G401 (cell line): ENCODE measurements at places on chromosomes 7 and 10. TPM values are rescaled to one million over a fixed set of nuclear protein-coding genes. Genes with fewer than 3 reads are reported as not detected.

GRCh38 chr7:92754919-92755581 lies 81.3 kb downstream of the CDK6 start:
- DNase-seq, result peak; percentile 96

GRCh38 chr7:44244282-44244681 lies 43.5 kb downstream of the YKT6 start:
- no peak for DNase-seq

GRCh38 chr7:79823246-79823951 lies 311.2 kb upstream of the GNAI1 start:
- DNase-seq, result no peak

- peak; percentile 47 for DNase-seq
Observed at GRCh38 chr7:141511676-141512396, 39.4 kb upstream of the AGK start.

GRCh38 chr10:131575877-131576276 lies 264.4 kb upstream of the TCERG1L start:
- DNase-seq, result no peak

DNA sequence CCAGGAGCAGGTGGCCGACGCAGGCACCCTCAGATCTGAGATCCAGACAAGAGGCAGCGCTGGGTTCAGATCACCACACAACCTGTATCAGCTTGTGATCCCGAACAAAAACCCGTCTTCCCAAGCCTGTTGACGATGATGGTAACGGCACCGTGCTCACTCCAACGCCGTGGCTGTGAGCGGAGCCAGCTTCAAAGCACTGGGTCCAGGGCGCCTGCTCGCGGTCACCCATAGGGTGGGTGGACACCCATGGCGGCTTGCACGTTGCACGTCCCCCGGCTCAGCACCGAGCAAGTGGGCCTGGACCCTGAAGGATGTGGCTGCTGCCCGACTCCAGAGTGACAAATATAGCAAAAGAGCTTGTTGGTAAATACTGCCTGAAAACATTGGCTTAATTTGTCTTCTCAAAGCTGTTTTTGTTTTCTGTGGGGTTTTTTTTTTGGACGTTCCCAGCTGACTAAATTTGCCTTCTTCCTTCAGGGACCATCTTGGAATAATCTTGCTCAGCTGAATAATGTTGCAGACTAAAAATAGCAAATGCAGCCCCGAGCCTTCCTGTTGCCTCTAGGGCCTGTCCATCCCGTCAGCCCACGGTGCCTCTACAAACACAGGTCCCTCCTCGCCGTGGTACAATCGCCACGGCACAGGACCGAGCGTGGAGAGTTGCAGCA lies 41.0 kb downstream of the FOXK1 start:
- DNase-seq, result no peak

DNA sequence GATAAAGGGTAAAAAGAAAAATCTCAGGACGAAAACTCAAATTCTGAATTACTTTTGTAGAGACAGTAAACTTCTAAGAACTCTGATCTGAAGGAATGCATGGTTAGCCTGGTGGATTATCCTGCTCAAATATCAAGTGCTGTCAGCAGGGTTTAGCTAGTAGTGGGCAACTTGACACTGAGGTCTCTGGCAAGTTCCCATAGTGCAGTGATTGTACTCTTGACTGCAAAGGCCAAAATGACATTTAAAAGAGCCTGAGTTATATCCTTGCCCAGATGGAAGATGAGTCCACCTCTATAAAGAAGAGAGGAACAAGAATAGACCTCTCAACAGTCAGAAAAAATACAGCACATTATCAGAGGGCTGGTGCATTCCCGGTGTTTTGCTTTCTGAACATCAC lies 304.5 kb upstream of the IMMP2L start:
- no peak for DNase-seq

DNA sequence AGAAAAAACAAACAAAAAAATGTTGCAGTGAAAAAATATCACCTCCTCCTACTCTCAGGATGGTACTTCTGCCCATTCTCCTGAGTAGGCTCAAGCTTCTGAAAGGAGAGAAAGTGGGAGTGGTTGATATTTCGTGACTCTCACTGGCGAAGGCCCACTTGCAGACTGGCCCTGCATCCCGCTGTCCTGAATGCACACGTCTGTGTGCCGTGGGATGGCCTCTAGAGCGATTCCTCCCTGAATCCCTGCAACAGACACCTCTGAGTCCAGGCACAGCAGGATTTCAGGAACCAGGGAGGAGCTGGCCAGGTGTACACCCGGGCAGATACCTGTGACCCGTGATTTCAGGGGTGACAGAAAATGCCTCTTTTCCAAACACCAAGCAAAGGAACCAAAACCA lies 319.2 kb downstream of the DPP6 start:
- DNase-seq, result peak; percentile 30

GRCh38 chr7:50650057-50650664 lies 85.0 kb upstream of the DDC start:
- DNase-seq, result no peak

- DNase-seq, result no peak
Observed at GRCh38 chr7:88347090-88347489, 40.4 kb upstream of the STEAP4 start.

DNA sequence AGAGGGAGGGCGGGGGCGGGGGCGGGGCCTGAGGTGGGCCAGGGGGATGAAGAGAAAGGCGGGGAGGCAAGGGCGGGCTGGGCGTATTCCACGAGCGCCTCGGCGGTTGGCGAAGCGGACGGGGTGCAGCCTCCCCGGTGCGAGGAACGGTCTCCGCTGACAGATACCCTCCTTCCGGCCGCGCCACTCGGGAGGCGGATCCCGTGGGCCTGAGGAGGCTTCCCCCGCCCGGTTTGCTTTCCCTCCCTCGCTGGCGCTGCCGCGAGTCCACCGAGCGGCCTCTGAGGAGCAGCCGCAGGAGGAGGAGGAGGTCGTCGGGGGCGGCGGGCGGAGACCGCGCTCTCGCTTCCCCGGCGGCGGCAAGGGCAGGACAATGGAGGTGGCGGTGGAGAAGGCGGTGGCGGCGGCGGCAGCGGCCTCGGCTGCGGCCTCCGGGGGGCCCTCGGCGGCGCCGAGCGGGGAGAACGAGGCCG lies at the start of gene TRIM24:
TSS of gene TRIM24 (plus strand) at position 84 of the 473 bp plus-strand sequence. CDS start at position 374, 290 bp downstream.
- DNase-seq, result no peak

DNA sequence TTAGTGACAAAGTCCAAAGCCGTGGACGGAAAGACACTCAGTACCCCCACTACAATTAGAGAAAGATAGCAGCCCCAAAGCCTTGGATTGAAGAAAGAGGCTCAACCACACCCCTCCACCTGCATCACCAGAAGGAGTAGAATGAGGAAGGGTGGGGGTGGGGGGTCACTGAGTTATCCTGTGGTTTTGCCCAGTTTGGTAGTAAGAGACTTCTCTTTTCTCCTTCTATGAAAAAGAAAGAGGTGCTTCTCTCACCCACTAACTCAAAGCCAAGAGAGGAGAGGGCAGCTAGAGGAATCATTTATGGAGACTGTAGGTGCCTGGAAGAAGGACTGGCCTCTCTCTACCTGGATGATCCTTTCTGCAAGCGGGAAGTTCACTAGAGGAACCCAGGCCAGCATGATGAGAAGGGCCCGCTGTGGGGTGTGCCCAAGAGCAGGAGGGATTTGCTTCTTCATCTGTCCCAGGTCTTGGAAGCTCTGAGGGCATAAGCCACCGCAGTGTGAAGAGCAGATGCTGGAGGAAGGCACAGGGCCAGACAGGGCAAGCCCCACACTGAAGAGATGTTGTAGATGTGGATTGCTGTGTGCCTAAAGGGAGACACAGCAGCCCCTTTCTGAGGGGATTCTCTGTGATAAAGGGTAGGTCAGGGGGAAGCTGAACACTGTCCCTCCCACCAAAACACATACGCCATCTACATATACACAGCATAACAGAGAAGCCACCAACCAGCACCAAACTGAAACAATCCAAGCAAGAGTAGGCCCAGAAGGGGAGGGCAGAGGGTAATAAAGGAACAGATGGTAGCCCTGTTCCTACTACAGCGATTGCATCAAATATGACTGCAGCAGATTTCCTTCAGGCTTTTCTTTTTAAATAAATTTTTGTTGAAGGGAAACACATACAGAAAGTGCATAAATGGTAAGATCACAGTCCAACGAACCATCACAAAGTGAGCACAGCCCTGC lies 25.8 kb upstream of the LANCL2 start:
- peak; percentile 83 for DNase-seq

GRCh38 chr10:61801484-61801883 lies 100.0 kb upstream of the ARID5B start:
- no peak for DNase-seq

DNA sequence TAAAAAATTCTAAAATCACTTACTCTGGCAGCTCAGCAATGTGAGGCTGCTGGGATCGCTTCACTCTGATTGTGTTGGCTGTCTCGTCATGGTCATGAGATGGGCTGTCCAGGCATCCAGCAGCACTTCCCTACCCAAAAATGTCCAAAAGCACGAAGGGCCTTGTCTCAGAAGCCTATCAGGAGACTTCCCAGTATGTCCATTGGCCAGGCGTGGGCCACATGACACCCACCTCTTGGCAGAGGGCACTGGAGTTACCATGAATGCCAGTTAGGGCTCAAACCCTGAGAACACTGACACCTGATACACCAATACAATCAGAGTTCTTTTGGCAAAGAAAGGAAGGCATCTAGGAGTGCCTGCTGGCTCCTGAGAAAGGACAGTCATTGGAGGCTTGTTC lies 27.0 kb upstream of the GLI3 start:
- DNase-seq, result no peak

DNA sequence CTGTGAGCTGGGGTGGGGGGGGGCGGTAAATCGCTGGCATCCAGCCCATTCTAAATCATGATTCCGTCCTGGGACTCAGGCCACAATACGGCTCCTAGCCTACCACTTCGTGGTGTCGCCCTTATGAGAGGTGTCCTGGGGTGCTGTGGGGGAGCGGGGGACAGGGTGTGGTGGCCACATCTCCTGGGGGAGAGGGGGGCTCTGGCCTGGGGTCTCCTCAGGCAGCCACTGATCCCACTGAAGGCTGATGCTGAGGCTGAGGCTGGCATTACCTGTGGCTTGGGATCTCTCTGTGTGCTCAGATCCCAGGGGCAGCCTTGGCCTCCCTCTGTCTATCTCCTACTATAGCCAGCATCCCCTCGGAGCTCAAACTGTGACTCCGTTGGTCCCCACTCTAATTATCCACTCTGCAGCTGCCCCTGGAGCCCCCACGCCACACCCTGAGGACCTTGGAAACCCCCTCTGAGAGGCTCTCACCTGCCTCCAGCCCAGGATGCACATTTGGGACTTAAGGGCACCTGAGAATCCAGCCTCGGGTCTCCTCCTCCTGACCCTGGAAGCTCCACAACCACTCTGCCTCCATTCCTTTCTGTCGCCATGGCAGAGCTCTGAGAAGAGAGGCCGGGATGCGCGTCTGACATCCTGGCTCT lies 249.3 kb upstream of the TCERG1L start:
- DNase-seq, result no peak

- DNase-seq, result peak; percentile 96
Observed at GRCh38 chr7:128387216-128388144, 22.3 kb downstream of the IMPDH1 start.

DNA sequence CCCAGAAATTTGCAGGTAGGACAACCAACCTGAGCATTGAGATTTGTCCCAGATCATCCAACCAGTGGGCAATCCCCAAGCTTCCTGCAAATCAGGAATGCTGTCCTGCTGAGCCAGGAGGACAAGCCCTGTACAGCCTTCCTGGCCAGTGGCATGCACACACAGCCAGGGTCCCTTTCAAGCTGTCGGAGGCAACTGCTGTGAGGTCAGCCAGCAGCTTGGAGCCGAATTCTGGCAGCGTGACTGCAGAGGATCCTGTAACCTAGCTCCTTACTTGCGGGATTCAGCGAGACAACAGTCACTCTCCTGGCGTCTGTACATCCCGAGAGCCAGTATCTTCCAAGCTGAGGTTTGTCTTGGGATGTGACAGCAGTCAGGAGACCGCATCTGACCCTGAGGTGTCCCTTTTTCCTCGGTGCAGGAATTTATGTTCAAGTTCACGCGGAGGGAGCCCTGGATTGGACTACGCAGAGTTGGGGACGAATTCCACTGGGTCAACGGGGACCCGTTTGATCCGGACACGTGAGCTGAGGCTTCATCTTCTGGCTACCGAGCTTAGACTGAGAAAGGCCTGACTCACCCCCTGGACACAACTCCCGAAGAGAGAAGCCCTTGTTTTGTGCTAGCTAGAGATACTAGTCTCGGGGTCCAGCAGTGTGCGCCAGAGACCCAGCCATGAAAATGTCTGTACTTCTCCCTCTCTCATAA lies 18.3 kb downstream of the CLEC2L start:
- peak; percentile 2 for DNase-seq

DNA sequence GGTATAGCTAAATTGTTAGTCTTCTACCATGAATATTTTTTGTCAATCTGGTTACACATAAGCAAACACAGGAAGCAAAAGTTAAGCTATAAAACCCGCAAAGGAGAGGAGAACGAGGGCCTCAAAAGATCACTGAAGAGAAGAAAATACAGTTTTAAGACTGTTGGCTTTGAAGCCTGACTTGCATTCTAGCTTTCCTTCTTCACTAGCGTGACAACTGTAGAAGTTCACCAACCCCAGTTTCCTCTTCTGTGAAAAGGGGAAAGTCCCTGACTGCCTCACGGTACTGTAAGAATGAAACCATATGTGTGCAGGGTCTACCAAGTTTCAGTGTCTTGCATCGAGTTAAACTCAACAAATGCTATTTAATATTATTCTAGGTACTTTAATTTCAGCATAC lies 7.5 kb upstream of the LRRN3 start:
- DNase-seq, result no peak

DNA sequence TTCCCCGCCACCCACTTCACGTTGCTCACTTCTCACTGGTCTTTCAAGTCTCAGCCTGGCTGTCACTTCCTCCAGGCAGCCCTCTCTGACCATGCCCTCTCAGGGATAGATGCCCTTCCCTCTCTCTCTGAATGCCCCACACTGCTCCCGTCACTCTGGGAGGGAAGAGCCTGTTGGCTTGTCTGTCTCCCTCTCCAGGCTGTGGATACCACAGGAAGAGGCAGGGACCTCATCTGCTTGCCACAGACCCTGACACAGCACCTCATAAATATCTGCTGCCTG lies 93.1 kb downstream of the OAT start:
- DNase-seq, result no peak

DNA sequence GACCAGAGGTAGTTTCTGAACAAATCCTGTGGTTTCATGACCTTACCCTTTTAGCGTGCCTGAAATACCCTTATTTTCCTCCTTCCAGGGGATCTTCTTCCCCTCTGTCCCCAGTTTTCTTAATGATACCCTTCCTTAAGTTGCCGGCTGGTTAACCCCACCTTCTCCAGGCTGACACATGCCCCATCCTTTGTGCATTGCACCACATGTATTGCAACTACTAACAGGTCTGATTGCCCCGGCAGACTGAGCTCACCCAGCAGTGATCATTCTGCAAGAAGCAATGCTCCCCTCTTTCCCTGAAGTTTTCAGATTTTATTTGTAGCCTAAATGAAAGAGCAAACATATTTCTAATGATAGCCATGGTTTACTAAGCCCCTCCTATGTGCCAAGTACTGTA lies 108.2 kb downstream of the HIP1 start:
- DNase-seq, result no peak

Gene ERVW-1
- not detected in 2 replicates for total RNA-seq

Gene FAM20C
- total RNA-seq, result 12.8 and 14.8 TPM in 2 replicates

Gene AKR1B1
- total RNA-seq, result 215 and 235 TPM in 2 replicates

Gene ABCB8
- 34.0 and 57.0 TPM in 2 replicates for total RNA-seq

Gene EBF3
- total RNA-seq, result 0.24 and 0.25 TPM in 2 replicates

Gene OR2A42
- not detected in 2 replicates for total RNA-seq

Gene TAS2R5
- total RNA-seq, result 0.12 TPM in 1 of 2 replicates, not detected in the other

Gene RNF148
- total RNA-seq, result not detected in 2 replicates

Gene FRA10AC1
- 2.7 and 4.3 TPM in 2 replicates for total RNA-seq
